Glutamatergic neuron (in vitro differentiated cells): ENCODE measurements at places on chromosomes 2 and 18. TPM values are rescaled to one million over a fixed set of nuclear protein-coding genes. Genes with fewer than 3 reads are reported as not detected.
A peak's percentile ranks its signal among the peaks of the same experiment; 100 is the strongest.

DNA sequence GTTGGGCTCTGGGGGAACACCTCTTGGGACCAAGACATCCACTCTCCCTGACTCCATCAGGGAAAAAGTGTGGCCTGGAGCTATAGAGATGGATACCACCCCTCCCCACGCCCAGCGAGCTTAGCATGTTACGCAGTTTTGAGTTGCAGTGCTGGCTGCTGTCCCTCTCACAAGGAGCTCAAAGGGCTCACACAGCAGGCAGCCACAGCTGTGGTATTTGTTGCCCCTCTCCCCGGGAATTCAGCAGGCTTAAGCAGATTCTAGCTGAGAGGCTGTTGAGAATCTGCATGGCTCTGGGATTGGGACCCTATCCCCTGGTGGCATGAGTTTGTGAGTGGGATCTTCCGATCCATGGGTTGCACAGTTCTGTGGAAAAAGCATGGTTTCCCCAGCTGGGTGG, 673.1 kb upstream of the FSHR start:
- no peak for DNase-seq

DNA sequence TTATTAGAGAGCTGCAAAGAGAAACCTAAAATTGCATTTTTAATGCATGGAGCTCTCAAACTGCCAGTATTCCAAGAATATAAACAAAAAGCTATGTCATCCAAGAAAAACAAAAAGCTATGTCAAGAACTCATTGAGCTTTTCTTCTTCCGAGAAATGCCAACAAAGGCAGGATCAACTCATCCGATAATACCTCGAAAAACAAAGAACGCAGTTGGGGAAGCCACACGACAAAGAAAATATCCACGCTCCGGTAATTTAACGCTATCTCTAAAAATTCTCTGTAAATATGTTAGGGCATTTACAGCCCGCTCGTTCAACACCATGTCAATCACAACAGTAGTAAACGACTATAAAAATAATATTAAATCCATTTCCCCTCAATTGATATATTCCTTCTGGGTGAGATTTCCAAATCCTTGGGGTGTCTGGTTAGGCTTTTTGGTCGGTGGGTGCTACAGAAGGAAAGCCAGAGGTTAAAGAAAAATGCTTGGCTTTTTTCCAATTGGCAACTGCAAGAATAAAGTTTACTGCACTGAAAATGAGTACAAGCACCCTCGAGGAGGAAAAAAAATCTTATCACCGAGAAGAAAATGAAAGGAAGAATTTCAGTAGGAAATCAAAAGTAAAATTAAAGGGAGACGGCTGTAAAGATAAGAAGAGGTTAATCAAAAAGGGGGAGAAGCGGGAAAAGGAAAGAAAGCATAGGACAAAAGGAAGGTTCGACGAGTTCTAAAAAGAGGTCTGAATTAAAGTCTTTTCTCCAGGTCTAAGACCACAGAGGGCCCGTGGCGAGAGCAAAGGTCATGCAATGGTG, 856 bp downstream of the TIA1 start:
- DNase-seq = no peak

Gene ASXL3
- total RNA-seq = 45.6 TPM

- no peak for DNase-seq
Observed at GRCh38 chr2:235896061-235896460, 272.1 kb downstream of the GBX2 start.

DNA sequence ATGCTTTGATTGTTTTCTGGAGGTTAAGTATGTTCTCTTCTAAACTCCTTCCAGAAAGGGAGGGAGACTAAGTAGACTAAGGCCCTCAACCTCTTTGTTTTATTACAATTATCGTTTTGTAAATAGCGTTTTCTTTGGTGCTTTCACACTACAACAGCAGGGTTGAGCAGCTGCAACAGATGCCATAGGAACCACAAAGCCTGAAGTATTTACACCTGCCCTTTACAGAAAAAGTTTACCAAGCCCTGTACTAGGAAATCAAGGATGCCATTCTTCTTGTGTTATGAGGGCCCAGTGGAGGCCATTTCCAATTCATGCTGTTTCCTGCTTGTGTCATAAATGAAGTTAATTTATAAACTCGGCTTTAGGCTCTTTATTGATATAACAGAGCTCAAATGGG, 914.8 kb downstream of the DCDC2C start:
- DNase-seq = no peak

Gene STAT4
- total RNA-seq = 0.74 TPM

DNA sequence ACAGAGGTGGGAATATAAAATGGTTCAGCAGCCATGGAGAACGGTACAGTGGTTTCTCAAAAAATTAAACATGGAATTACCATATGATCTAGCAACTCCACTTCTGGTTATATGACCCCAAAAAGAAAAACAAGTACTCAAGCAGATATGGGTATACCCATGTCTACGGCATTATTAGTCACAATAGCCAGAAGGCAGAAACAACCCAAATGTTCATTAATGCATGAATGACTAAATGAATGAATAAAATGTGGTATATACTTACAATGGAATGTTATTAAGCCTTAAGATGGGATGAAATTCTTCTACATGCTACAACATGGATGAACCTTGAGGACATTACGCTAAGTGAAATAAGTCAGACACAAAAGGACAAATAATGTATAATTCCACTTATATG, 266.8 kb upstream of the FBXO11 start:
- DNase-seq = no peak

DNA sequence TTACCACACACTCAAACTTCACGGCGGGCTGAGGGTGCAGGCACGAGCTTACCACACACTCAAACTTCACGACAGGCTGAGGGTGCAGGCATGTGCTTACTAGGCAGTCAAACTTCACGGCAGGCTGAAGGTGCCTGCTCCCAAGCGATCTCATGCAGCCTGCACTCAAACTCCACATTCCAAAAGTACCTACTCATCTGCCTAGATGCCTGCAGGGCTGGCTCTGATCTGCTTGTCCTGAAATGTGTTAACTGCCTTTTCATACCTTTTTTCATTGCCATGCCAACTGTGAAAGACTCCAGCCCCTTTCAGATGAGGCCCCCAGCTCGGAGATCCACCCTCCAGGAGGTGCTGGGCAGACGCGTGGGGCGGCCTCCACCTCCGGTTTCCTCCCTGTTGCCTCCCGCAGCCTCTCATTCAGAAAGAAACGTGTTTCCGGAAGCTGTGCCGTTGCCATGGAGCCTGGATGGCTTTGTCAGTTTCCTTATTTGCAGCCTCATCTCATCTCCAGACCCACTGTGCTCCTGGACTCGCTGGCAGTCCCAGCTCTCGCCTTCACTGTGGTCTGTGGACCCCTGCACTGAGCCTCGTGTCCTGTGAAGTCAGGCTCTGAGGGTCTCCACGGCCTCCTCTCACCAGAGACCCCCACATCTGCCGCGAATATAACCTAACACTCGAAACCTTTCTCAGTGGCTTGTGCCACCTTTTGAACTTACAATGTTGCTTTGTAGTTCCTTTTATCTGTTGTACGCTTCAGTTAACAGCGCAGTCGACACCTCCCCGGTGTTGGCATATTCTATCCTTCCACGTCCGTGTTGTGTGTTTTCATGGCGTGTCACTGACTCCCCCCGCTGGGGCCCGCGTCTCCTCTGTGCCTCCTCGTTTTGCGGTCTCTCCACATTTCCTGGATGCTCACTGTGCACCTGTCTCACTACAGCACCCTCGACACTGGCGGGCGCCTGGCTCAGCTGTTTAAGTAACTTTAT, 106.1 kb upstream of the ALKAL2 start:
- DNase-seq = no peak

GRCh38 chr2:234348081-234348480, 148.8 kb downstream of the ARL4C start:
- DNase-seq = no peak

DNA sequence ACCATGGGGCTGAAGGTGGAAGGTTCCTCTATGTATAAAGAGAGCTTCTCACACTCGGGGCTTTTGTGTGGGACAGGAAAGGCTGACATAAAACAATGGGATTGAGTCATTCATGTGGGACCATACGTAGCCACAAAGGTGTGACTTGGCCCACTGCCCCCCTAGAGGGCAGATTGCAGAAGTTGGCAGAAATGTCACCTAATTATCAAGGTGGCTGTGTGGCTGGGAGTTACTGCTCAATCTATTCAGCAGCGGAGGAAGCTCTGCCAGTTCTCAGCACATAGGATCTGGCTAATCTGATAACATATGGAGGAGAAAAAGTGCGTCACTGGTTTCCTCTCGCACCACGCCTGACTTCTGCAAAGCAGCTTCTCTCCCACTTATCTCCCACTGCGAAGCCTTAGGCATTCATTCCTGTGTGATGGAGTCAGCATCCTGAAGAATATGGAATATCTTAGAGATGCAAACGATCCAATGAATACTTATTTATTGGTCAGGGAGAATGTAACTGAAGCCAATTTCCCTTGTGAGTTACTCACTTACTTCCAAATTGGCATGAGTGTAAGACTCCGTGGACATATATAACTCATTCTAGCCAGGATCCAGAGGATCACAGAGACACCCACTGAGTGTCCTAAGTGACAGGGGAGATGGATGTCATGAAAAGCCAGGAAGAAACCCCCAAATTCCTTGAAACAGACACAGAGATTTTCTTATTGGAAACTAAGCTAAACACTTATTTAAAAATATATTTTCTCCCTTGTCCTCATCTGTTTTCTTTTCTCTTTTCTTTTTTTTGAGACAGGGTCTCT, 344.8 kb downstream of the TGIF1 start:
- DNase-seq = no peak

Gene EFHD1
- total RNA-seq = 0.71 TPM

DNA sequence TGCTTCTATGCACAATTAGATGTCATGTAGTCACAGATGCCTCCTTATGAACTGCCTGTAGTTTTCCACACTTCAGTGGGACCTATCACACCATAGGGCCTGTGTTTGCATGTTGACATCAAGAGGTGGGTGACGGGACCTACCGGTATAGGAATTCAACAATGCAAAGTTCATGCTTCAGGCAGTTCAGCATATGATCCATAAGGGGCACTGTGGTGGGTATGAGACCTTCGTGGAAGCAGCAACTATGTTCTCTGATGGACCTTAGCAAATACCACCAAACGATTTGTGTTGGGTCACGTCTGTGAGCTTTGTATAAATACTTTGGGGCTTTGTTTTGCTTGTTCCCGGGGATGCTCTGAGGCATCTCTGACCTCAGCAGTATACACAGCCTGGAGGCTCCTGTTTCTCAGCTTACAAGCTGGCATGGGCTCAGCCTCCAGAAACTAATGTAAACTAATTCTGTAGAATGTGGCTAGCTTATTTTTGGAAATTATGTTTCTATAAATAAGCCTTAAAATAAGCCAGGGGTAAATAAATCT, 111.6 kb downstream of the DTNA start:
- DNase-seq = no peak

DNA sequence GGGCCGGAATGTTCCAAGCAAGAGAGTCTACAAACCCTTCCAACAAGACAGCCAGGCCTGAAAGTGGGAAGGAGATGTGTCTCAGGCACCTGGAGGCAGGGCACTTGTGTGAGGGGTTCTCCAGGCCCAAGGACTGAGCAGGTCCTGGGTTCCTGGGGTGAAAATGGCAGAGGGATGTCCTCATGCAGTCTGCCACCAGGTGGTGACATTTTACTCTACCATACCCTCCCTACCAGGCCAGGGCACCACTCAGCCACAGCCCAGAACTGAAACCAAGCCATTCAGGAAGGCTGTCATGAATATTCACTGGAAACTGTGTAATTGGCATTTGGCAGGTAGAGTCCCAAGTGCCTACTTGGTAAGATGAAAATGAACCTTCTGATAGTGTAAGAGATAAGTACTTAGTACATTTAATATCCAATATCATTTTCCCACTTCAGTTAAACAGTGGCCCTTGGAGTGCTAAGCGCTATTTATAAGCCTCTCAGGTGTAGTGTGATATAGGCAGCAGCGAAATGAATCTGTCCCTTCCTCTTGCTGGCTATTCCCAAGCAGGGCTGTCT, 185.1 kb downstream of the MYO5B start:
- DNase-seq = peak; percentile 30

GRCh38 chr2:112916145-112916571, 5.2 kb downstream of the IL37 start:
- no peak for DNase-seq

DNA sequence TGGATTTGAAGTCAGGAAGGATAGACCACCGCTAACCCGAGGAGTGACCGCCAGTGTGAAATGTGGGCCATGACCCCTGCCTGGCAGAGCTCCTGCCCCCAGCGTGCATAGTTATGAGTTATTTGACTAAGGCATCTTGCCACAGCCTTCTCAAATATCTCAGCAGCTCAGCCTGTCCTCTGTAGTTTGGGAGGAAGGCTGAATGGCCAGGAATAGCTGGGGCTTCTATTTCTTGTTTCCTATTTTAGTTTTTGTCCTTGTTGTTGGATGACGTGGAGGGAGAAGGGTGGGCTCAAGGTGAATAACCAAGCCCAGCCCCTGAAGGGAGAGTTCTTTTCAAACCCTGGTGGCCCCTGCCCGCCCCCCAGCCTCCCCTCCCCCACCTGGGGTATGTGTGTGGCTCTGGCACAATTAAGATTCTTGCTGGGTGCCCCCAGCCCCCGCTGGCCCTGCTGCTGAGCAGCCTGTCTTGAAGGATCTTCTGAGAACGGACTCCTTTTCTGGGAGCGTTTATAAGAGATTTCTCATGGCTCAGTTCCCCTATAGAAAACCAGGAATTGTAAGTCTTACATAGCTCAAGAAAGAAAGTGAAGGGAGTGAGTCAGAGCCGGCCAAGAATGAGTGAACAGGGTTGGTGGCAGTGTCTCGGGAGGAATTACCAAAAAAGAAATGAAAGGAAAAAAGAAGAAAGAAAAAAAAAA, 157.4 kb downstream of the GLI2 start:
- no peak for DNase-seq

- DNase-seq = no peak
Observed at GRCh38 chr18:32446780-32447179, 23.9 kb downstream of the GAREM1 start.

- no peak for DNase-seq
Observed at GRCh38 chr2:42314892-42315468, 46.0 kb downstream of the COX7A2L start.

- no peak for DNase-seq
Observed at GRCh38 chr2:43542285-43542933, 53.4 kb downstream of the THADA start.

- DNase-seq = peak; percentile 55
Observed at GRCh38 chr2:234792621-234793022, 159.2 kb upstream of the SH3BP4 start.

GRCh38 chr2:122157158-122157557, 401.7 kb downstream of the TSN start:
- DNase-seq = no peak

Gene SLC8A1
- 1.9 TPM for total RNA-seq

DNA sequence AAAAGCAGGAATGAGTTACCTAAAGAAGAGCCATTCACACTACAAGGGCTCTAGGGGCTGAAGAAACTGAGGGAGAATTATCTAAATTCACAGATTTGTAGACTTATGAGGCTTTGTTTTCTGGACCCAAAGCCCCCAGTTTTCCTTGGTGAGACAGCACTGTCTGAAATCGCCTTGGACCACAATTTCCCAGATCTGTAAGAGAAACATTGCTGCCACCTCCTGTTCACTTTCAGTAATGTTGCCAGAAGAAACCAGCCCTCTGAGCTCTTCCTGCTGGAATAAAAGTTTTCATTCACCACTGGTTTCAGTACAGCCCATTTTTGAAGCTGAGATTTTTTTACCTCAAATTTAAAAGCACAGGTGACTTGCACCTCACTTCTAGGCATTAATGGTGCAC, 169.2 kb downstream of the CDH20 start:
- peak; percentile 45 for DNase-seq

GRCh38 chr2:66273933-66274490, 160.9 kb upstream of the MEIS1 start:
- no peak for DNase-seq

- DNase-seq = no peak
Observed at GRCh38 chr2:43068631-43069517, 157.5 kb downstream of the ZFP36L2 start.

- DNase-seq = no peak
Observed at GRCh38 chr18:23693846-23694245, 4.6 kb downstream of the LAMA3 start.

Gene CFC1
- 1.8 TPM for total RNA-seq

Gene DSG1
- not detected for total RNA-seq
